ENCODE measurements at places on chromosomes 7 and 10.

DNA sequence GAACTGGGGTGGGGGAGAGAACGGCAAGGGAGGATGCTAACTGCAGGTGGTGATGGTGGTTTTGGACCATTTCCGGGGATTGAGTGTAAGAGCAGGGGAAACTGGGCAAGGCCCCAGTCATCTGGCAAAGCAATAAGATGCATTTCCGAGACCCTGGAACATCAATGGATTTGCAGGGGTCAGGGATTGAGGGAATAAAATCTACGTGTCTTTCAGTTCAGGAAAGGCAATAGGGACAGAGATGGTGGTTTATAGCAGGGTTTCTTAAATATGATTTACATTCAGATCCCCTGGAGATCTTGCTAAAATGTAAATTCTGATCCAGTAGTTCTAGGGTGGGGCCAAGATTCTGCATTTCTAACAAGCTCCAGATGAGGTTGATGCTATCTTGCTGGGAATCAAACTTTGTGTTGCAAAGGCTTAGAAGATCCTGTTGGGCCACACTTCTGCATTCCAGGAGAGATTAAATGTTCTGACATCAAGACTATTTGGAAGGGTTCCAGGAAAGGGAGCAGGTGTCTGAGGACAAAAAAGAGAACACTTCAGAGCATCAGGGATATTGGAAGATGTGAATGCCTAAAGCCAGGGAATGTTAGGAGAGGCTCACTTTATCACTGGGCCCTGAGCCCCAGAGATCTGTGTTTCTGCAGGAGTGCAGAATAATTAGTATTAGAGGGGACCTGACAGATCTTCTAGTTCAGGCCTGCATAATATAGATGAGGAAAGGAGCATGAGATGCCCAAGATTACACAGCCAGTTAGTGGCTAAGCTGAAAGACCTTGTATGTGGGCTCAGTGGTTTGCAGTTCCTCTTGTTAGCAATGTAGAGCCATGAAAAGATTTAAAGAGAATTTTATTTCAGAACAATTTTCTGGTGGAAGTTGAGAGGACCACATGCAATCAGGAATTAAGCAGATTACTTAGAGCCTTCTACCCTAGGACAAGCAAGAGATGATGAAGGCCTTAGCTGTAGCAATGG, 32.4 kb downstream of the BLNK start:
- no peak for DNase-seq

GRCh38 chr7:140618306-140618705, 22.3 kb downstream of the DENND2A start:
- no peak for DNase-seq

GRCh38 chr7:15043931-15044330, 141.4 kb upstream of the DGKB start:
- no peak for DNase-seq

DNA sequence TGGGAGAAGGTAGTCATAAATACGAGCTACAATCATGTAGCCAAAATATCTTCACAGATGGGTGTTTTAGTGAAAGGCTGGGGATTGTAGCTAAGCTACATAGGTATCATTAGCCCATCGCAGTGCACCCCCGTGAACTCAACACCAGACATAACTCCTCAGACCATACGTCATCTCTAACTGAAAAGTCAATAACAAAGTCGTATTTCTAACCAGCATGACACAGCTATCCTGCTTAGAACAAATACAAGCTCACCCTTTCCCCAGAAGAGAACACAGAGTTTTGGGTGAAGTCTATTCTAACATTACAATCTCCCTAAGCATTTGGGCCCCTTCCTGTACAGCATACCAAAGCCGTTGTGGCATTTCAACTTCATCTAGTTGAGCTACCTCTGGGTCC, 636.6 kb upstream of the DPP6 start:
- no peak for DNase-seq

GRCh38 chr10:114694062-114694461, 36.0 kb upstream of the ABLIM1 start:
- no peak for DNase-seq

DNA sequence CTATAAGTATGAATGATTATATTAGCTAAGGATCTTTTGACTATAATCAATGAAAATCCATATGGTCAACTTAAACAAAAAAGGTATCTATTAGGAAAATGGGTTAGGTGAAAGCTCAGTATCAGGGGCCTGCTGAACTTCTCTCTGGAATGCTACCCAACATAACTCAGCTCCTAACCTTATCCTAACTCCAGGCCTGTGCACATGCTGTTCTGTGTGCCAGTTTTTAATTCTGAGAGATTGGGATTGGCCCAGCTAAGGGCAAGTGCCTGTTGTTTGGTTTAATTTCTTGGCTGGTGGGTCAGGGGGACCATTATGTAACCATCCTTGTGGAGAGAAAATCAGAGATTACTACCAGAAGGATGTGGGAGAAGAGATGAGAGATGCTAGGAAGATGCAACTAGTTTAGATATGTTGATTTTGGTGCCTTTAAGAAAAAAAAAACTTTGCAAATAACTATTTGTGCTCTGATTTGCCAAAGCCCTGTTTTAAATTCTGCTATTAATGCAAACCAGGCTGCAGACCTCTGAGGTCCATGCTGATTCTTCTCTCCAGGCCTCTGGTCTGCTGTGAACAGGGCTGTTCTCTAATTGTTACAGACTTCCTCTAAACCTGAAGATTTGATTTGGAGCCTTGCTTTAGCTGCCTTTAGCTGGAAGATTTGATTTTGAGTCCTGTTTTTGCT, 23.9 kb upstream of the HDAC9 start:
- no peak for DNase-seq

- DNase-seq = no peak
Observed at GRCh38 chr7:151590850-151591771, 71.4 kb upstream of the RHEB start.

- no peak for DNase-seq
Observed at GRCh38 chr10:72386916-72387586, 32.3 kb upstream of the DNAJB12 start.
